ENCODE measurements at places on chromosomes 11 and 22.

DNA sequence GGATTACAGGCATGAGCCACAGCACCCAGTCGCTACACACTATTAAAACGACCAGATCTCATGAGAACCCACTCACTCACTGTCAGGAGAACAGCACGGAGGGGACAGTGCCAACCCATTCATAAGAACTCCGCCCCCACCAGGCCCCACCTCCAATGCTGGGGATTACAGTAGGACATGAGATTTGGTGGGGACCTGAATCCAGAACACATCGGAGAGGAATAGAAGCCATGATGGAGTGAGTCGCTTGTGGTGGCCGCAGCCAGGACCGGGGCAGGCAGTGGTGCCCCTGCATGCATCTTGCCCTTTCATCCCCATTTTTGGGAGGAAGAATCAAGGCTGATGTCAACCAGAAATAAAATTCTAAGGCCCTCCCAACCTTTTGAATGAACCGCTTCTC is 8.7 kb downstream of the NADSYN1 start:
- no peak for DNase-seq

DNA sequence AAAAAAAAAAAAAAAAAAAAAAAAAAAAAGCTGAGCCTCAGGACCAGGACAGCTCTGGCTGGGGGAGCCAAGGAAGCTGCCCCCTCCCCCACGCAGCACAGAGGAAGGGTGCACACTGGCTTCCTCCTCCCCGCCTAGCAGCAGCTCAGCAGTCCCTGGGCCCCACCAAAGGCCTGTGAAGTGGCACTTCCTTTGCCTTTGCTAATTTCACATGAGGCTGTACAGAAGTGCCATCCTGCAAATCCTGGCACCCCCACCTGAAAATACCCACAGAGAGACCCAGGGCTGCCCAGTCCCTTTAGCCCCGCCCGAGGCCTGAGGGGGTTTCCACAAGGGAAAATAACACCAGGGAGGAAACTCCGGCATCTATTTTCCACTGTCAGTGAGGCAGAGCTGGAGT is 3.9 kb downstream of the RHOG start:
- DNase-seq = peak; percentile 35

- DNase-seq = no peak
Measured at GRCh38 chr22:38638216-38638615, 18.0 kb downstream of the FAM227A start.

GRCh38 chr11:45152740-45153595 is 6.5 kb downstream of the PRDM11 start:
- no peak for DNase-seq

DNA sequence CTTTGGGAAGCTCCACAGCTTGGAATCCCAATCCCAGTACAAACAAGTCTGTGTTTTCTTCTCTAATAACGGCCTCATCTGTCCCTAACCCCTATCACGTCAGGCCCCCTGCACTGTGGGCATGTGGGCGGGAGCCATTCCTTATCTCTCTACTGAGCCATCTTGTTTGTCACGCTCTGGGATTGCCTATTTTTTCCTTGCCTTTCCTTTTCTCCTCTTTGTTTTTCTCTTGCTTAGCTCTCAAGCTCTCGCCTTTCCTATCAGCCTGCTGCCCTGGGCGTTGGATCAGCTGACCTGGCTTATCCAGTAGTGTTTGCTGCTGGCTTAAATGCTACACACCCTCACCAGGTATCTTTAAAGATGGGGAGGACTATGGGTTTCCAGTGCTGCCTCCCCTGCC is 35.8 kb downstream of the ARHGAP1 start:
- DNase-seq = no peak

GRCh38 chr11:130775306-130776060 is 140.8 kb downstream of the SNX19 start:
- no peak for DNase-seq

DNA sequence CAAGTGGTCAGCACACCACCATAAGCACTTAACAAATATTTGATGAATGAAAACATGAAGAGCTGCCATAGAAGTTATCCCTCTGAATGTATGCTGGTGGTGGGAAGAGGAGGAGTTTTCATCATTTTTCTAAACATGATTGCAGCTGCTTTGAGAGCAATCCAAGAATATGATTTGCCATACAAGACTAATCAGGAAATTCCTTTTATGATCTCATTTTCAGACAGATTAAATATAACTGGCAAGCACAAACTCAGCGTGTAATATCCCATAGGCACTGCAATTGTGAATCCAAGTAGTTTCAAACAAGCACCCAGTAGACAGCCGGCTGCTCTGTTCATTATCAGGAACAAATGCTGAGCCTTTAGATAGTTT is 505.7 kb upstream of the LUZP2 start:
- no peak for DNase-seq

DNA sequence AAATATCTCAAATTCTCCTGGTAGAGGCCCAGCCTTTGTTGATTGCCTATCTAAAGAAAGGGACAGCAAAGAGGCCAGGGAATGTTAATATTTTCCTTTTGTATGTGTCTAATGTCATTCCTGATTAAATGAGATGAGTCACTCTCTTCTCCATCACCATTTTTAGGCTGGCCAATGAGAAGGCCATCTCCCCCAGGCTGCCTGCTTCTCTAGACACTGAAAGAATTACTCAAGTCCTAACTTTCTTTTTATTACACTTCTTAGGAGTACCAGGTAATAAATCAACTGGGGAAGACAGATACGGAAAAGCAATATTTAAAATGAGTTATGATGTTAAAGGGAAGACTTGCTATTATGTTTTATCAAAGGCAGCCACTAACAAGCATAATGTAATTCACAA is 259.2 kb upstream of the SORL1-AS1 start:
- no peak for DNase-seq

GRCh38 chr22:37904572-37905533 is 1.2 kb upstream of the MICALL1 start:
- no peak for DNase-seq

DNA sequence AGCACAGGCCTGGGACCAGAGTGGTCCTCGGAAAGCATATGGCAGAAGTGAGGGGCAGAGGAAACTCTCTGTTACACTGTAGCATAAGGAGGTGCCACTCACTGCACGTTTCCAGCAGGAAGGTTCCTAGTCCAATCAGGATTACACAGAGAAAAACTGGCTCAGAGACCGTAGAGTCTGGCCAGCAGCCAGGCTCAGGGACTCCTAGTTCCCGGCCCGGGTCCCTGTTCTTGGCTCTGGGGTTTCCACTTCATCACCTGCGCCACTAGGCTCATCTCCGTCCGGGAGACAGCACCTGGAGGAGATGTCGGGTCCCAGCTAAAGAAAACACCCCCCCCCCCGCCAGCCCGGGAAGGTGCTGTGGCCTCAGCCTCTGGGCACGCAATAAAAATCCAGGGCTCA is 1.1 kb downstream of the TTLL12 start:
- DNase-seq = no peak

GRCh38 chr22:22201185-22201929 is 43.2 kb upstream of the VPREB1 start:
- no peak for DNase-seq
